ENCODE measurements at places on chromosomes 5 and 9. TPM values are rescaled to one million over a fixed set of nuclear protein-coding genes. Genes with fewer than 3 reads are reported as not detected.

The PTPA gene
- total RNA-seq = 177 TPM

The STK32A gene
- total RNA-seq = 1.2 TPM

The RC3H2 gene
- 53.8 TPM for total RNA-seq

The ANKRD31 gene
- total RNA-seq = 0.30 TPM

The KIF20A gene
- 74.2 TPM for total RNA-seq

The FBP1 gene
- 0.42 TPM for total RNA-seq

The INIP gene
- total RNA-seq = 28.9 TPM

The SLC6A18 gene
- total RNA-seq = not detected

The PCDHGA7 gene
- total RNA-seq = not detected

The TNFSF8 gene
- total RNA-seq = not detected
